ENCODE measurements at places on chromosomes 11 and 22. TPM values are rescaled to one million over a fixed set of nuclear protein-coding genes. Genes with fewer than 3 reads are reported as not detected.

Gene TMEM218
- 17.7 TPM for total RNA-seq

Gene FAM89B
- total RNA-seq: 21.2 TPM

Gene BCO2
- 0.17 TPM for total RNA-seq

Gene KCNK4
- total RNA-seq: not detected

Gene RFPL1
- not detected for total RNA-seq

Gene MAPK8IP1
- 0.78 TPM for total RNA-seq

Gene TBX10
- not detected for total RNA-seq

Gene SMC1B
- 0.03 TPM for total RNA-seq

Gene RGL4
- not detected for total RNA-seq

Gene KRTAP5-4
- not detected for total RNA-seq

Gene KCTD17
- 19.6 TPM for total RNA-seq

Gene NLRP6
- total RNA-seq: not detected

Gene CALCB
- total RNA-seq: not detected

Gene SORL1
- total RNA-seq: 67.1 TPM

Gene POU2AF2
- not detected for total RNA-seq

Gene OR51E2
- not detected for total RNA-seq

Gene SULT4A1
- not detected for total RNA-seq

Gene MCM5
- 94.1 TPM for total RNA-seq

Gene GPR83
- total RNA-seq: not detected

Gene LAYN
- total RNA-seq: 8.1 TPM

Gene ENTHD1
- total RNA-seq: not detected

Gene TLCD5
- 2.7 TPM for total RNA-seq

Data from foreskin keratinocyte (primary cell).